ENCODE measurements at places on chromosomes 5 and 9.
A peak's percentile ranks its signal among the peaks of the same experiment; 100 is the strongest.

DNA sequence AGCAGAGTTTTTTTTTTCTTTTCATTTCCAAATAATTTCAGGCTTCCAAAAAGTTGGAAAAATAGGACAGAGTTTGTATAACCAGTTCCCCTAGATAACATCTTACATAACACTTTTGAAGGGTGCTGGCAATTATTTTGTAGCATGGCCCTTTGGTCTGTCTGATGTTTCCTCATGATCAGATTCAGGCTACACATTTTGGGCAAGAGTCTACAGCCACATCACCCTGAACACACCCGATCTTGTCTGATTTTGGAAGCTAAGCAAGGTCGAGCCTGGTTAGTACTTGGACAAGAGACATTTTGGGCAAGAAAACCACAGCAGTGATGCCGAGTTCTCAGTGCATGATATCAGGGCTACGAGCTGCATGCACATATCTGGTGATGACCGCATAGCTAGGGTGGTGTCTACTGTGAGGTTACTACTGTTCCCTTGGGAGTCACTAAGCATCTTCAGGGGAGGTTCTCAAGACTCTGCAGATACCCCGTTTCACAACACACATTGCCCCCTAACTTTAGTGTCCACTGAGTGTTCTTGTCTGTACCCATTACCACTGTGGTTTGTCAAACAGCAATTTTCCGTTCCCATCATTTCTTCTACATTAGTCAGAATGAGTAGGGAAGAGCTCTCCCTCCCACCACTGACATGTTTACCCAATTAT is 86.2 kb downstream of the TTC39B start:
- peak; percentile 83 for DNase-seq

GRCh38 chr5:124655251-124655917 is 91.1 kb downstream of the ZNF608 start:
- DNase-seq = no peak

GRCh38 chr5:150636391-150637244 is 3.8 kb upstream of the SYNPO start:
- no peak for DNase-seq

DNA sequence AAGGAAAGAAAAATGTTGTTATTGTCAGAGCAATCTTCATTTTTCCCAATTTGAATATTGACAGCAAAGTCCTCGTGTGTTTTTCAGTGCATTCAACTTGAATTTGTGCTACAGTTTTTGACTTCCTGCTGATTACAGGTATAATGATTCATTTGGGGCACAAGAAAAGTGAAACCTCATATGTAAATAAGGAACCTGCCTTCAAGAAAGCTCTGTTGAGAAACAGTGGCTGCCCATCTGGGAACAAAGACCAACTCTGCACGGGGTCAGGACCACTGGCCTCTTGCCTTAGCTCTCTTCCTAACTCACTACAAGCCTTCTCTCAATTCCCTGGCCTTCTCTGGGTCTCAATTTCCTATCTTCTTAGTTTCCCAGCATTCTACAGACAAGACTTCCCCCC is 21.0 kb downstream of the TIMD4 start:
- DNase-seq = no peak

GRCh38 chr5:17212191-17212590 is 5.2 kb upstream of the BASP1 start:
- DNase-seq = no peak

- DNase-seq = no peak
Measured at GRCh38 chr5:76763136-76763535, 47.2 kb downstream of the F2R start.

DNA sequence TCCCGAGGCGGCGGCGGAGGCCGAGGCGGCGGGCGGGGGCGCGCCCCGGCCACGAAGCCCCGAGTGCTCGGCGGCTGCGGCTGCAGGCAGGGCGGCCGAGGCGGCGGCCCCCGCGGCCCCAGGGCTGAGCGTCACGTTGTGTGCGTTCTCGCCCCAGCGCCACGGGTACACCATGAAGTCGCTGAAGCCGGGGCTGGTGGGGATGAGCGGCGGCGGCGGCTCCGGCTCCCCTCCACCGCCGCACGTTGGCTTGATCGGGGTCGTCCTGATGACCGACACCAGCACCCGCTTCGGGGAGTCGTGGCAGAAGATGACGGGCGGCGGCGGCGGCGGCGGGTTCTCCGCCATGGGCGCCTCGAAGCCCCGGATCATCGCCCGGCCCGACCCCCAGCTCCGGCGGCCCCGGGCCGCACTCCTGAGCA is 498 bp downstream of the ZNF367 start:
- no peak for DNase-seq

- no peak for DNase-seq
Measured at GRCh38 chr9:136430588-136431234, 8.9 kb downstream of the INPP5E start.

DNA sequence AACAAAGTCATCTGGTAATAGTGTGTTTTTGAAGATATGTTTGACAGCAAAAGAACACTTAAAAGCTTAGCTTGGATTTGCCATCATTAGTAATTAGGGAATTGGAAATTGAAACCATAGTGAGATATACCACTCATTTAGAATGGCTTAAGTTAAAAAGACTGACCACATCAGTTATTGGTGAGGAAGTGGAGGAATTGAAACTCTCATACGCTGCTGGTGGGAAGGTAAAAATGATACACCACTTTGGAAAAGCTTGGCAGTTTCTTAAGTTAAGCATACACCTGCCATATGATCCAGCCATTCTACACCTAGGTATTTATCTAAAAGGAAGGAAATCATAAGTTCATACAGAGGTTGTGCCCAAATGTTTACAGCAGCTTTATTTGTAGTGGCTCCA is 213.2 kb downstream of the TRIO start:
- DNase-seq = no peak

- no peak for DNase-seq
Measured at GRCh38 chr5:102799017-102799416, 43.9 kb downstream of the PAM start.

GRCh38 chr5:76367623-76368371 is 35.3 kb upstream of the IQGAP2 start:
- DNase-seq = no peak

- DNase-seq = no peak
Measured at GRCh38 chr9:100350188-100350587, 2.6 kb downstream of the TEX10 start.

GRCh38 chr5:16009256-16009655 is 170.3 kb downstream of the MARCHF11 start:
- DNase-seq = no peak

DNA sequence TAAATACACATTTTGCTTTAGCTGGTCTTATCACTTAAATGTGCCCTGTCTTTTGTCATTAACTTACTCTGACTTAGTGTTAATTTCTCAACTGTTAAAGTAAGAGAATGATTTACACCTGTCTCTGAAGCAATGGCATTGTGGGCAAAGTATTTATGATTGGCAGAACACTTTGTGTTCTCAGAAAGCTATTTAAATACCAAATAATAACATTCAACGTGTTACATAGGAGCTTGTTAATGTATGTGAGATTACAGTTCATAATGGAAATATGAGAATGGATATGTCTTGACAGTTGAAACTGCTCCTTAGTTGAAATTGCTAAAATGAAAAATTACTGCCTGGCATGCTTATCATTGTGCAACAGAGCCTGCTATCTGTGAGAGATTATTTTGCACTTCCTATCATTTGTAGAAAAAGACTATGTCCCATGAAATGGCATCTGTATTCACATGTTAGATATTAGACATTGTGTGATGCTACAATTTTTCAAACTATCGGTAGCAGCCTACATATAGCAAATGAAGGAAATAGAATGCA is 46.1 kb downstream of the PRR16 start:
- DNase-seq = no peak

- DNase-seq = no peak
Measured at GRCh38 chr5:50984640-50985039, 318.2 kb downstream of the PARP8 start.

DNA sequence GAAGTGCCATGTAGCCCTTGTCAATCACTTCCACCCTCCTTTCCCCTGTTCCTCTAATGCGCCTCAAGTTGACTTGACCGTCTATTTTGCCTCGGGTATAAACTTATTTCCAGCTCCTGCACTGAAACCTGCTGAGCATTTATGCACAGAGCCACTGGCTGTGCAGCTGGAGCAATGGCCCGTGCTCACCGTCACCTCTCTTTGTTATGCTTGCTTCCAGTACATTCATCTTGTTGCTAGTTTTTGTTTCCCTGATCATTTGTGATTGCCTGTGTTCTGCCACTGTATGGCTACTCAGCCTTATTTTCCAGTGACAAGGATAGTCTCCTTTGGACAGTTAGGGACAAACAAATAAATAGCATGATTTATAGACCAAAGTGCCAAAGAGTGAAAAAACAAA is 183.1 kb upstream of the C9orf72 start:
- no peak for DNase-seq

DNA sequence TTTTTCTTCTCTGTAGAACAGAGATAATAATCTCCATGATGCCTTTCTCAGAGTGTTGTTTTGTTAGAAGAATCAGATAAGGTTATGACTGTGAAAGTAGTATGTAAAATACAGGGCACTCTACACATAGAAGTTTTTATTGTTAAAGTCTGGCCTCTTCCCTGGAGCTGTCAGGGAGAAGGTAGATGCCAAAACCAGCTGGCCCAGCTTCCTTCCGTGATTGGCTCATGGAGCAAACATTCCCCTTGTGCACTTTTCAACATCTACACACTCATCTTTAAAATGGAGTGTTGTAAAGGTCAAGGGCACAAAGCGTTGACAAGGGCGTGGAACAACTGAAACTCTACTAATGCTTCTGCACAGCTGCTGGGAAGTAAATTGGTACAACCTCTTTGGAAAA is 7.4 kb upstream of the RNF183 start:
- DNase-seq = no peak

GRCh38 chr5:157115012-157115411 is 6.2 kb upstream of the HAVCR2 start:
- DNase-seq = no peak

DNA sequence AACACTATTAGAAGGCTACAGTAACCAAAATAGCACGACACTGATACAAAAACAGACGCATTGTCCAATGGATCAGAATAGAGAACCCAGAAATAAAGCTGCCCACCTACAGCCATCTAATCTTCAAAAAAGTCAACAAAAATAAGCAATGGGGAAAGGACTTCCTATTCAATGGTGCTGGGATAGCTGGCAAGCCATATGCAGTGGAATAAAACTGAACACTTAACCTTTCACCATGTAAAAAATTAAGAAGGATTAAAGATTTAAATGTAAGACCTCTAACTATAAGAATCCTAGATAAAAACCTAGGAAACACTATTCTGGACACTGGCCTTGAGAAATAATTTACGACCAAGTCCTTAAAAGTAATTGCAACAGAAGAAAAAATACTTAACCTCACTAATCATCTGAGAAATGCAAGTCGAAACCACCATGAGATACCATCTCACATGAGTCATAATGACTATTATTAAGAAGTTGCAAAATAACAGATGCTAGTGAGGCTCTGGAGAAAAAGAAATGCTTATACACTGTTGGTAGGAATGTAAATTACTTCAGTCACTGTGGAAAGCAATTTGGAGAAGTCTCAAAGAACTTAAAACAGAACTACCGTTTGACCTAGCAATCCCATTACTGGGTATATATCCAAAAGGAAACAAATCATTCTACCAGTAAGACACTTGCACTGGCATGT is 203.3 kb upstream of the CDH9 start:
- DNase-seq = peak; percentile 98

DNA sequence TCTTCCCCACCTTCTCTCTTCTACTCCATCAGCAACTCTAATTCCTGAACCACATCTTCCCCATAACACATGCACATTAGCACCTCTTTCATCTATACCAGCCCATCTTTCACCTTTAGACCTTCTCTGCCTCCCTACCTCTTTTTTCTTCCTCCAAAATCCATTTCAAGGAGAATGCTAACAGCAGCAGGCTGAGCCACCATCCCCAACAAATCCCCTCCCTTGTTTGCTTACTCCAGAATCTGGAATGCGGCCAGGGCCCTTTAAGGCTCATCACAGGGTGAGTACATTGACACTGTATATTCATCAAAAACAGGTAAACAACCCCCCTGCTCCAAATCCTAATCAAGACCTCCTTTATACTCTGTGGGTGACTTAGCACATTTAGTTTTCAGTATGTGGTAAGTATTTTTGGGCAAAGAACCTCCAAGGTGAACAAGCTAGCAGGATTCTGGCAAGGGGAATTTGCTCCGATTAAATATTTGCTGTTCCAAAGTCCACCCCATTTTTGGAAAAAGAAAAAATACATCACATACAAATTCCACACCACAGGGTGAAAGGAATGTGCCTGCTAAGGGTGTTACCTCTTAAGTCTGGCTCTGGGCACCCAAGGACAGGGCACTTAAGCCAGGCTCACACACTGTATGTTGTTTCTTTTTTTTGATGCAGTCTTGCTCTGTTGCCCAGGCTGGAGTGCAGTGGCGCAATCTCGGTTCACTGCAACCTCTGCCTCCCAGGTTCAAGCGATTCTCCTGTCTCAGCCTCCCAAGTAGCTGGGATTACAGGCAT is 71.4 kb downstream of the SERINC5 start:
- DNase-seq = no peak
